ENCODE measurements at places on chromosomes 1 and 21.

- DNase-seq = no peak
These were observed 98.8 kb downstream of the FOXD2 start for GRCh38 chr1:47536646-47537118.

GRCh38 chr1:235095938-235096562, 32.6 kb downstream of the TOMM20 start:
- DNase-seq = no peak

GRCh38 chr1:109338091-109338490, 31.3 kb upstream of the MYBPHL start:
- no peak for DNase-seq

- no peak for DNase-seq
These were observed 37.3 kb downstream of the ABCA4 start for GRCh38 chr1:94083681-94084080.

GRCh38 chr1:27026621-27027574, 14.2 kb upstream of the TENT5B start:
- DNase-seq = no peak

- no peak for DNase-seq
These were observed 10.8 kb upstream of the TMEM52 start for GRCh38 chr1:1929639-1930545.

DNA sequence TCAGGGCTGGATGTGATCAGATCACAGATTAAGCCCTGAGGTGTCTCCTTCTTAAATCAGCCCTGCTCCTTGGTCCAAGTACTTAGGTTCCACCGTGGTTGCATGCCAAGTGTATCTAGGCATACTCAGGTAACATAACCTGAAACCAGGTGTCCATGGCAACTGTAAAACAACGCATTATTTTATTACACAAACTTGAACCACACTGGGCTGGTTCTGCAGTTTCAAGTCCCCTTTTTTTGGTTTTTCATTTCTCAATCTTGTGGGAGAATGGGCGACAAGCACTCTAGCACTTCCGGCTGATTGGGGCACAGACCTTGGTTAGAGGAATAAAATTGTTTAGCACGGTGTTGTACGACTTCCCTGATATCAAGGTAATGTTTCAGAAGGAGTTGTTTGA, 65.2 kb downstream of the GBP6 start:
- DNase-seq = no peak

DNA sequence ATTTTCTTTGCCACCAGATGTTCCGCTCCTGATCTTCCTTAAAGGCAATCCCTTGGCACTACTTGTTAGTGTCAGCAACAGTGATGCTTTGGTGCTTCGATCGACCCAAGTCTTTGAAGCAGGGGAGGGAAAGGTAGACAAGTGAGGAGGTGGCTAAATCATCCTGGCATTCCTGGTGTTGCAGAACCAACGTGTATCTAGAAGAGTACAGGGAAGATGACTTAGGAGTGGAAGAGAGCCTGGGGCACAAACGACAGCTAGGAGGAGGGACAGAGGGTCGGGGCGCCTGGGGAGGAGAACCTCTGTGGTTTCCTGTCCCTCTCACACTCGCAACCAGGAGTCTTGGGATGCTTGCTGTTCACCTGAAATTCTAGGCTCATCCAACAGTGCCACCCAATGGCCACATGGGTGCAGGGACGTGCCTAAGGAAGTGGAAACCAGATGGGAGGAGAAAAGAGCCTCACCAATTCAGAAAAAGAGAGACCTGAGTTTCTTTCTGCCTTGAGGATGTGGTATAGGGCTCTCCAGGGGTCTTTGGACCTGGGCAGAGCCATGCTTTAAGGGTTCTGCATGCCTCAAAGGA, 9.5 kb upstream of the KCNA2 start:
- DNase-seq = peak; percentile 50

GRCh38 chr1:245091818-245092637, 62.8 kb upstream of the KIF26B start:
- DNase-seq = no peak
